ENCODE measurements at places on chromosomes 7 and 10.

DNA sequence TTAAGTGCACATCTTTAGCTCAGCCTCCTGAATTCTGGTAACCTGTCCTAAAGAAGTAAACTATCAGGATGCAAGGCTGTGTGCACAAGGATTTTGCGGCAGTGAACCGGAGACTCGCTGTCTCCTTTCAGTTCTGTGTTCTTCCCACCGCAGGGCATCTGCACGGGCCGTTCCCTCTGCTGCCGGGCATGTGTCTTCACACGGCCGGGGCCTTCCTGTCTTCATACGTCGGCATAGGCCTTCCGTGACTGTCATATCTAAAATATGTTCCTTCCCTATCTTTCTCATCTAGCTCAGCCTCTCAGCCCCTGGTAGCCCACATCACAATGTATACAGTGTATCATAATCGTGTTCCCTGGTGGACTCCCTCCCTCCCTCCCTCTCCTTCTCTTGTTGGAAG is 16.4 kb downstream of the PALD1 start:
- no peak for DNase-seq

- DNase-seq, result no peak
Observed at GRCh38 chr10:26624006-26624405, 73.5 kb upstream of the PDSS1 start.

GRCh38 chr7:119802147-119802546 is 470.8 kb upstream of the KCND2 start:
- DNase-seq, result no peak

GRCh38 chr10:14146025-14146424 is 184.7 kb downstream of the FRMD4A start:
- no peak for DNase-seq

- peak; percentile 8 for DNase-seq
Observed at GRCh38 chr10:123241391-123242141, 87.4 kb downstream of the BUB3 start.

DNA sequence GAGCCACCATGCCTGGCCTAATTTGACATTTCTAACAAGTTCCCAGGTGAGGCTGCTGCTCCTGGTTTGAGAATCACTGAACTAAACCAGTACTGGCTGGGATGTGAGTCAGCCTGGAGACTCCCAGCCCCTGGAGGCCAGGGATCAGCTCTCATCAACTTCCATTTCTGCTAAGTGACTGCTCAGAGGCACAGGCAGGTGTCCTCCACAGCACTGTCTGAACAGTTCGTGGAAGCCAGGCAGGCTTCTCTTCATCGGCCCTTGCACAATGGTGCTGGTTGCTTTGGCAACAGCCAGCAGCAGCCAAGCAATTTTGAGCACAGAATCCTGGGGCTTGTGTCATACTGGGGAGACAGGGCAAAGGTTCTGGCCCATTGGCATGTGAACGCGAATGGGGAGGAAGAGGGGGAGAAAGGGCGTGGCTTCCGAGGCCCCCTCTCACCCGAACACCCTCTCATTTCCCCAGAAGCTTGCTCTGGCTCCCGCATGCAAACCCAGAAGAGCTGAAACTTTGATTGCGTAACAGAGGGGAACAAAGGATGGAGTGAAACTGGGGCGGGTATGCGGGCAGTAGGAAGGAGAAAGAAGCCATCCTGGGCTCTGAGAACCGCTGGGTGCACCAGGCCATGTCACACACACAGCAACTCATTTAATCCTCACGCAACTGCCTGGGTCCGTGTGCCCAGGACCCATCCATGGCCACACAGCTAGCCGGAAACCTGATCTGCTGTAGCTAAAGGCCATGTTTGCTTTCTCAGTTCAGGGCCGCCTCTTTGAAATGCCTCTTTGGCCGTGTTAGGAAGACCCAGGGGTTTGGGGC is 9.0 kb upstream of the POR start:
- DNase-seq, result no peak

DNA sequence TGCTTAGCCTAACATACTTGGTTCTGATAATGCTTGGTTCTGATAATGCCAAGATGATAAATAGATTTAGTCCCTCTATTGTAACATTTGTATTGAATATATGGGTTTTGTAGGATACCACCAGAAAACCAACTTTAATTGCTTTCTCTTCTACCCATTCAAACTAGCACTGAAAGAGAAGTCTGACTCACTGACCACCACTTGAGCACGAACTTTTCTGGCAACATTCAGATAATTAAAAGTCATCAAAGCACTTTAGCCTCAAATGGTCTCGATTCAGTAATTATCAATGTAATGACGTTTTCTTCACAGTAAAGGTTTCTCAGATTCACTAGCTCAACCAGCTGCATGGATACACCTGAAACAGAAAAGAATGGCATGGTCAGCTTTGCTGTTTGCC is 63.0 kb downstream of the HDAC9 start:
- no peak for DNase-seq

All from stimulated activated CD8-positive, alpha-beta memory T cell treated with anti-CD3 and anti-CD28 coated beads, Interleukin-7, amount 100 ng/mL, for 1 hour (primary cell).